Kidney epithelial cell (primary cell): ENCODE measurements at places on chromosomes 2 and 18. TPM values are rescaled to one million over a fixed set of nuclear protein-coding genes. Genes with fewer than 3 reads are reported as not detected.
A peak's percentile ranks its signal among the peaks of the same experiment; 100 is the strongest.

Gene SLC8A1
- total RNA-seq = 2.8 and 3.2 TPM in 2 replicates

Gene ACADL
- 1.1 and 1.5 TPM in 2 replicates for total RNA-seq

Gene SPIRE1
- 49.2 and 52.4 TPM in 2 replicates for total RNA-seq

Gene PROKR1
- total RNA-seq = not detected in 2 replicates

Gene LINC00305
- total RNA-seq = not detected in 2 replicates

Gene UGT1A6
- 0.13 and 0.27 TPM in 2 replicates for total RNA-seq

Gene LOXL3
- total RNA-seq = 3.3 and 4.2 TPM in 2 replicates

Gene SATB2
- total RNA-seq = 5.3 and 5.5 TPM in 2 replicates

Gene ANKRD62
- not detected in 2 replicates for total RNA-seq

GRCh38 chr2:223860809-223861738 is 23.7 kb upstream of the AP1S3 start:
- DNase-seq = no peak

GRCh38 chr2:95310651-95311050 is 13.5 kb downstream of the KCNIP3 start:
- no peak for DNase-seq

DNA sequence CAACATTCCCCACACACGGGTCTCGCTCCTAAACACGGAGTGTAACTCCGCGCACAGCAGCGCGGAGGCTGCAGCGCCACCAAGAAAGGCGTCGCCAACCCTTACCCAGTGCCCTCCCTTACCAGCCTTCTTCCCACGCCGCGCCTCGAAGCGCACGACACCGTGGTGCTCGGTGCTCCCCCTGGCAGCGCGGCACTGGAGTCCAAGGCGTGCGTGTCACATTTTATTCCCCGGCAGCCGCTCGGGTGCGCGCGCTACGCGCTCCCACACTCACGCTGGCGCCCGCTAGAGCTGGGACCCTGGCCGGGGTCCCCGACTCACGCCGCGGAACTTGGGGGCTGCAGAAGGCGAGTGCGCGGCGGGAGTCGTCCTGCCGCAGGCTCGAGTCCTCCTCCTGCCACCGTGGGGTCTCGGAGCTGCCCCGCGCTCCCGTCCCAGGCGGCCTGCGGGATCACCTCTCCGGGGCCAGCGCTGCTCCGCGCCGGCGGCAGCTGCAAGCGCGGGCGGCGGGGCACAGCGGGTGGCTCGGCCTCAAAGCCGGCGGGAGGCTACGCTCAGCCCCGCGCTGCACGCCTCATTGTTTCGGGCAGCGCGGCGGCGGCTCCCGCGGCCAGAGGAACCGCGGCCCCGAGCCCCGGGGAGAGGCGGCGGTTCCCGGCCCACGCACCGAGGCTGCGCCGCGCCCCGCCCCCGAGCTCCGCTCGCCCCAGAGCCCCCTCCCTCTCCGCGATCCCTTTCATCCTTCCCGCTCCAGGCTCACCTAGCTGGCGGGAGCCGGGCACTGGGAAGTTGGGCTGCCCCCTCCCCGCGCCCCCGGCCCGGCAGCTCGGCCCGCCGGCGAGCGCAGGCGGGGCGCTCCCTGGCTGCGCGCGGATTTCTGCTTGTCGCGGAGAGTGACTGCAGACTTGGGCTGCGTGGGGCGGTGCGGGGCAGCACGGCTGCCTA is at the start of gene ST6GAL2:
ST6GAL2 (minus strand) TSS at position 197 of the 945 bp plus-strand sequence. CDS start 42,190 bp downstream, outside the sequence.
- DNase-seq = no peak

DNA sequence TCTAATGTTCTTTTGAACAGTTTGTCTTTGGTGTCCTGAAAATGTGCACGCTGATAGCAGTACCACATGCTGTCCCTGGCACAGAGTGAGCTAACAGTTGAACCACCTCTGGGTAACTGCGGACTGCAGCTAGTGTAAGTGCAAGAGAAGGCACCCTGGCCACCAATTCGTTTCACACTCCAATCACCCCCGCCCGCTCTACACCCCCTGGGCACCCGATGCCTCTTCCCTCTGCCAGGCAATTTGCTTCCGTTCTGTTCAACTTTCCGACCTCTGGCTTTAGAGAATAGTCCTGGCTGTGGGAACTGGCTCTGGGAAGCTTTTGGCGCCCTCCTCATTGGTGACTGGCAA is 1.4 kb downstream of the DOCK10 start:
- no peak for DNase-seq

GRCh38 chr2:137658433-137658832 is 305.8 kb upstream of the HNMT start:
- no peak for DNase-seq

DNA sequence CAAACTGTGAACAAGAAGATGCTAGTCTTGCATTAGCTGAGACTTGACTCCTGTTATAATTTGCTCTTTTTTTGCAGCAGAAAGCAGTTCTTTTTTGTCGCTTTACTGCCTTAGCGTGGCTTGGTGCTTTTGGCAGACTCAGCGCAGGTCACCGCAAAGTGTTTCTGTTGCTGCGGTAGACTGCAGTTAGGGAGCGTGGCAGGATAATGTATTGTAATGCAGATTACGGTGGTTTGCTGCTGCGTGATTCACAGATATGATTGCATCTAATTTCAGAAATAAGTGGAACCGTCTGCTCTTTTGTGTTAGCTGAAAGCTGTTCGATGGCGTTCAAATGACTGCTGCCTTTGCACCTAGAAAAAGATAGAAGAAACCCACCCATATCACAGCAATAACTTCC is 131.6 kb upstream of the SATB2 start:
- no peak for DNase-seq

GRCh38 chr2:214401580-214401979 is 9.3 kb upstream of the VWC2L start:
- no peak for DNase-seq

- peak; percentile 51 for DNase-seq
Observed at GRCh38 chr2:159982270-159982669, 80.1 kb downstream of the PLA2R1 start.

- no peak for DNase-seq
Observed at GRCh38 chr18:67410075-67411070, 106.1 kb downstream of the DSEL start.

DNA sequence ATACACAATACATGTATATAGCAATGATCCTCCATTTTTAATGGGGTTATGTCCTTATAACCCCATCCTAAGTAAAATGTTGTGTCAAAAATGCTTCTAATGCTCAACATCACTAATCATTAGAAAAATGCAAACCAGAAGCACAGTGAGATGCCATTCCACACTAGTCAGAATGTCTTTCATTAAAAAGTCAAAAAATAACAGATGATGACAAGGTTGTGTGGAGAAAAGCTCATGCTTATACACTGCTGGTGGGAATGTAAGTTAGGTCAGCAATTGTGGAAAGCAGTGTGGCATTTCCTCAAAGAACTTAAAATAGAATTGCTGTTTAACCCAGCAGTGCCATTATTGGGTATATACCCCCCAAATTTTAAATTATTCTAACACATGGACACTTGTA is 654.9 kb upstream of the CNTNAP5 start:
- DNase-seq = no peak

DNA sequence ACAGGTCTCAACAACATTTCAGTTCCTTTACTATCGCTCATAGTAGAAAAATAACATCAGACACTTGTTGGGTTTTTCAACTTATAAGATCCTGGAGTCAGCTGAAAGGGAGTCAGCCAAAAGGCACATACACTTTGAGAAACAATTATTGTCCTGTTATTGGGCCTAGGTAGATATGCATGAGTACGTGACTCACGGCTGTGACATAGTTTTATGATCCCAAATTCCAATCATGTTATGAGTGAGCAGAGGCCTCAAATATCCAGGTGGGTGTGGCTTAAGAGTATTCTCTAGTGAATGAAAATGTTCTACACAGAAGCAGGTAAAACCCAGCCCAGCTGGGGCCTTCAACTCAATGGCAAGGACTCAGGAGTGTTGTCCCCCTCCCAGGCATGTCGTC is 27.2 kb downstream of the SERPINB8 start:
- no peak for DNase-seq

- DNase-seq = no peak
Observed at GRCh38 chr2:196103626-196104025, 35.0 kb upstream of the DNAH7 start.

GRCh38 chr2:43874776-43875451 is 36.1 kb downstream of the ABCG8 start:
- no peak for DNase-seq

GRCh38 chr2:62362561-62362960 is 143.4 kb downstream of the TMEM17 start:
- DNase-seq = no peak

DNA sequence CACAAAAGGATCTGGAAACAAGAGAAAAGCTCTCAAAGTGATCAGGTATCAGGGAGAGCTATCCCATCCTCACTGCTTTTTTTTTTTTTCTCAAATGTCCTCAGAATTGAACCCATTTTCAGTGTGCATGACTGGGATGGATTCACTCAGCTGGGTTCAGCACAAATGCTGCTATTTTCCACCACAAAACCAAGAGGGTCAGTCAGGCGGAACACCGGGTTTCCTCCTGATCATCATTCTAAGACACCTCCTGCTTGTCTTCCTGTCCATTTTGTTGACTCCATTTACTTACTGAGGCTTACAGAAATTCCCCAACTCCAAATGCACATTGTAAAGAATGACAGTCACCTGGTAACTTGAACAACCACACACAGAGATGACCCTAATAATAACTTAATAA is 39.9 kb downstream of the CYRIA start:
- no peak for DNase-seq

- DNase-seq = no peak
Observed at GRCh38 chr2:134934641-134935040, 16.0 kb downstream of the CCNT2 start.

DNA sequence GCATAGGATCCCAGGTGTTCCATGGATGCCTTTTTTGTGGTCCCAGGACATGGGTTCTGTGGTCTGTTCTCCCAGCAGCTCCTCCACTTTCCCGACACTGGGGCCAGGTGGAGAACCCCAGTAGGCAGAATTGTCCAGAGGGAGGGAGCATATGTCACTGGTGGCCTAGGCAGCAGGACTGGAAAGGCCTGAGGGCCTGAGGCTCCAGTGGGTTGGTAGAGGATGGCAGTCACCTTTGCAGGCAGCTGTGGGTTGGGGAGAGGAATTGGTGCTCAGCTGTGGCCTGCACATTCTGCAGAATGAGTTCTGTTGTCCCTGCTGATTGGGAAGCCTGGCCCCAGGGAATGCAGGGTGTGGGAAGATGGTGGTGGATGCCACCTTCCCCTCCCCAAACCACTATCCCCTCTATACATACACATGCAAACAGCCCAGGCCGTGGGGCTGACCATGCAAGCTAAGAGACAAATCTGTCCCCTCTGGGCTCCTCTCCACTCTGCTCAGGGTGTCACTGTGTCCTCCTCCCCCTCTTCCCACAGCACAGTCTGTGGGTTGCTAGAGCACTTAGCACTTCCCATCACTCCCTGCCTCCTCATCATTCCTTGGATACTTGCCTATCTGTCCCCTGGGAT is 11.4 kb downstream of the CTIF start:
- DNase-seq = no peak

GRCh38 chr18:10440884-10441283 is 13.6 kb upstream of the APCDD1 start:
- no peak for DNase-seq

- no peak for DNase-seq
Observed at GRCh38 chr2:172380436-172381274, 46.7 kb upstream of the ITGA6 start.

- no peak for DNase-seq
Observed at GRCh38 chr2:99938250-99938649, 204.1 kb downstream of the AFF3 start.

GRCh38 chr18:30763902-30764350 is 278.6 kb downstream of the DSC3 start:
- no peak for DNase-seq

- DNase-seq = no peak
Observed at GRCh38 chr2:70019096-70019495, 57.7 kb upstream of the ASPRV1 start.

DNA sequence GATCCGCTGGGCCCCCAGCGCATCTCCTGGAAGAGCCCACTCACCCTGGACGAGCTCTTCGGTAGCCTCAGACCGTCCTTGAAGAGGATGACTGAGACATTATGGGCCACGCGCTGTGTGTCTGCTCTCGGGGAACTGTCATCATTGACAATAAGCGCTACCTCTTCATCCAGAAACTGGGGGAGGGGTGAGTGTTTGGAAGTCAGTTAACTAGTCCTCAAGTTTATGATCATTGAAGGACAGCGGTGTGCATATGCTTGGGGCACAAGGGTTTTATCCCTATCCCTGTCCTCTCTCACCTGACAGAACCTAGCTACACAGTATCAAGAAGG is 586 bp downstream of the STK16 start:
- no peak for DNase-seq

- DNase-seq = peak; percentile 19
Observed at GRCh38 chr2:117763804-117764203, 50.7 kb upstream of the DDX18 start.
